Mesenchymal stem cell (in vitro differentiated cells and primary cell): ENCODE measurements at places on chromosomes 2 and 18.

- no peak for DNase-seq
These were observed 37.4 kb upstream of the CYP20A1 start for GRCh38 chr2:203201426-203201825.

DNA sequence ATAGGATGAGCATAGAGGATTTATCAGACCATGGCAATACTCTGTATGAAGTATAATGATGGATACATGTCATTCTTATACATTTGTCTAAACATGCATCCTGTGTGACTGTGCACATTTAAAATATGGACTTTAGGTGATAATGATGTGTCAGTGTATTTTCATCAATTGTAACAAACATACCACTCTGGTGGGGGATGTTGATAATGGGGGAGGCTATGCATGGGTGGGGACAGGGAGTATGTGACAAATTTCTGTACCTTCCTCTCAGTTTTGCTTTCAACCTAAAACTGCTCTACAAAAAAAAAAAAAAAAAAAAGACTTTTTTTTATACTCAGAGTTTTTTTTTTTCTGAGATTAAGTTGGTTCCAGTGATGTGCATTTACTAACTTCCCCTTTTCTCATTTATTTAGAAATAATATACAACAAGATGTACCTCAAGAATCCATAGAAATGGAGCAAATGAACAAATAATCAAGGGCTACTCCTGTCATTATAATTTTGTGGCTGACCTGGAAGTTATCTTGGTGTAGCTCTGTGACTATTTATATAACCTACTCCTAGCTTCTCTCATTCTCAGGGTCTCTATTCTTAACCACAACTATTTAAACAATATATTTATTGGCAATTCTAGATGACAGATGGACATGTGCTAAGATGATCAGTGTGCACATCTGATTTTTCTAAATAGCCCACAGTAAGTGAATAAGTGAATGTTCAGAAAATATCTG is 108.9 kb upstream of the ITGA4 start:
- no peak for DNase-seq

DNA sequence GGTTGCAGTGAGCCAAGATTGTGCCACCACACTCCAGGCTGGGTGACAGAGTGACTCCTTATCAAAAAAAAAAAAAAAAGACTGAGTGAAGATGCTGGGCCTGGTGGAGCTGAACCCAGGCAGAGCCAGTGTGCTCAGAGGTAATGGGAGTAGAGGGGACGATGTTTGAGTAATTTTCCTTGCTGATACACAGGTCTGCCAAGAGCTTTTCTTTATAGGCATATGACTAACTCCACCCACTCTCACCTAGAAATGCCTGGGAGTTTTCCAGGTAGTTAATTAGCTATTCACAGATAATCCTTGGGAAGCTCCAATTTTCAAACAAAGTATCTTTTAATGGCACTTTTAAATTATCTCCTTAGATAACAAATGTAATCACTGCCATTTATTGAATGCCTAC is 33.4 kb upstream of the ACSL3 start:
- no peak for DNase-seq

GRCh38 chr18:44458777-44459176 is 221.9 kb upstream of the SETBP1 start:
- DNase-seq = peak; percentile 54

DNA sequence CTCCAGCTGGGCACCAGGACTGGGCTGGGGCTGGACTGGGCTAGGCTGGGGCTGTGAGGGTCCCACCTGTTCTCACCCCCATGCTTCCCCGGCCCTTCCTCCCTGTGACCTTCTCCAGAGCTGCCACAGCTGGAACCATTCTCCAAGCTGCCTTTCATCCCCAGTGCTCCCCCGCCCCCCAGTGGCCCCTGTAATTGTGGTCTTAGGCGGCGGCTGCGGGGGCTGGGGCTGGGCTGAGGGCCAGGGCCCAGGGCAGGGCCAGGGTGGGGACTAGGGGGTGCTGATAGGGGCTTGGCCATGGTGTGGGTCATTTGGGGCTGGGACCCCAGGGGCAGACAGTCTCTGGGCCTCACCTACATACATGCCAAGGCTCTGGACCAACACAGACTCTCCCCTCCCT is 2.8 kb upstream of the WNT10A start:
- DNase-seq = no peak

- DNase-seq = no peak
These were observed 231.9 kb downstream of the PLCL1 start for GRCh38 chr2:198036029-198036879.

- no peak for DNase-seq
These were observed 19.2 kb upstream of the UGP2 start for GRCh38 chr2:63822478-63822877.

DNA sequence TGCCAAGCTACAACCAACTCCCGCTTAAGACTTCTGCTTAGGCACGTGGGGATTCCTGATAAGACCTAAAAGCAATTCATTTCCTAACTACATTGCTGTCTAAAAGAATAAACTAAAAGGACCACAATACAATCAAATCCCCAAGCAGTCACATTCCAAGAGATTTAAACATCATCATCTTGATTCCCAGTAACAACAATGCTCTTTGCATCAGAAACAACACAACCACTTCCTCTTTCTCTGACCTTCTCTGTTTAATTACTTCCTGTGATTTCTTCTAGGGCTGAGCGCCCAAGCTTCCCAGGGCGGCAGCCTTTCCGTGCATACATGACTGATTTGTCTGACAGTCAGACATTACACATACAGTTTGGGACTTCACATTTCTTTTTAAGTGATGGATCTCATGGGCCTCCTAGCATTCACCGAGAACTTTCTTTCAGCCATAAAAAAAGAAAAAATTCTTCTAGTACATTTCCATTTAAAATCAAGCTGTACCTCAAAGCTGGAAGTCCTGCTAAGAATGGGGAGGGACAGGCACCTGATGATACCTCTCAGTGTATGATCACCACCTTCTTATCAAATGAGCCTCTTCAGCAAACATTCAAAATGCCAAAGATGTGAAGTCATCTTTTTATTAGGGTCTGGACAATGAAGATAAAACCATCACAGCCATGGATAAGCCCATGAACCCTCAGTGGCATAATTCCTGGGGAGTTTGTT is 11.5 kb downstream of the SPRED2 start:
- DNase-seq = peak; percentile 87

DNA sequence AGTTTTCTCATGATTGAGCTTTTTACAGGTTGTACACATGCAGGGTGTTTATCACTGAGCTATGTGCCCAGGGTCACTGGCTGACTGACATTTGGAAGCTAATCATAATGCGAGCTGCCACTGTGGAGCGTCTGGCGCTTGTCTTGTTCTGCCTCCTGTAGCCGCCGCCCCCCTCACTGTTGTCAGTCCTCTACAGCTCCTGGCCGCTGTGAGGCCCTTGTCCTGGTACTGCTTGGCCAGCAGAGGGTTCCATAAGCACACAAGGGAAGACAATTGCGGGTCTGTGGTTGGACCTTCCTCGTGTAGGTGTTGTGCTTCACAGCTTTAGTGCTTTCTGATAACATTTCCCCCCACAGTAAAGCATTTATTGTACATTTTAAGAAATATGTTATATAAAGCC is 105.6 kb upstream of the LDLRAD4 start:
- peak; percentile 50 for DNase-seq

GRCh38 chr2:68122680-68122964 is 35.1 kb upstream of the PNO1 start:
- DNase-seq = no peak

DNA sequence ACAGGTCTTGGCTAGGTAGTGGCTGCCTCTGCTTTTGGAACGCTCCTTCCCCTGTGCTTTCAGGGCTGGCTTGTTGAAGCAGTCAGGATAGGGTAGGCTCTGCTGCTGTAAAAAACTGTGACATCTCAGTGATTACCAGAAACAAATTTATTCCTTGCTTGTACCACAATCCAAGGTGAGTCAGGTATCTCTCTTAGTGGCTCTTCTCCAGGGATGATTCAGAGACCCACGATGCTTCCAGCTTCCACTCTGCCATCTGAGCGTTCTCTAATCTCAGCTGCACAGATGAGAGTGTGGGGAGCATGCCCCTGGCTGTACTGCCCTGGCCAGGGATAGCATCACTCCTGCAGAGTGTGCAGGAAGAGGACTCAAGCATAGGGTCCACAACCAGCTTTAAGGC is 174.9 kb downstream of the VAPA start:
- no peak for DNase-seq

DNA sequence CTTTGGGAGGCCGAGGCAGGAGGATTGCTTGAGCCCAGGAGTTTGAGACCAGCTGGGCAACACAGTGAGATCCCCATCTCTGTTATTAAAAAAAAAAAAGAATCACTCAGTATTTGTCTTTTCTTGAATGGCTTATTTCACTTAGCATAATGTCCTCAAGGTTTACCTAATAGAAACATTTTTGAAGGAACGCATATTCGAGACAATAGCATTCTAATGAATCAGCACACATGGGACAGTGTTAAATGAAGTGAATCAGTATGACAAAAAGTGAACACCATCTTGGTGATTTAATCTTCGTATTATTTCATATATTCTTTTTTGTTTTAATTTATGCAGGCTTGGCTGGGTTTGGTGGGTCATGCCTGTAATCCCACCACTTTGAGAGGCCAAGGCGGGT is 44.7 kb downstream of the WIPF1 start:
- no peak for DNase-seq

DNA sequence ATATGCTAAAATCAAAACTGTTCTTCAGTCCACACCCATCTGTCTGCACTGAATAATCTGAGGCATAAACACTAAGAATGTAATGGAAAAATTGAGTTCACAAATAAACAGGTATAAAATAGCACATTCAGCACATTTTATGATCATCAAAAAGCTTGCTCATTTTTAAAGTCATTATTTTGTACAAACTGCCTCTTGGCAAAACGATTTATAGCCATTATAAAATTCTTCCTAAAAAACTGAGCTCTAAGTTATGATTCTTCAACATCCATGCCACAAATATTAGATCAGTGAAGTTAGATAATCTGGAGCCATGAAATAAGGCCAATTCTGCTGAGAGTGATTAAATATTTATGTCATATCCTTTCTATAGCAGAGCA is 233.5 kb downstream of the DYM start:
- DNase-seq = no peak

- DNase-seq = peak; percentile 60
These were observed 6.7 kb downstream of the TNFRSF11A start for GRCh38 chr18:62331581-62332356.

- DNase-seq = no peak
These were observed 521.0 kb downstream of the ADCYAP1 start for GRCh38 chr18:1425679-1426078.

- DNase-seq = no peak
These were observed 52.0 kb upstream of the RTN4 start for GRCh38 chr2:55102056-55102812.

DNA sequence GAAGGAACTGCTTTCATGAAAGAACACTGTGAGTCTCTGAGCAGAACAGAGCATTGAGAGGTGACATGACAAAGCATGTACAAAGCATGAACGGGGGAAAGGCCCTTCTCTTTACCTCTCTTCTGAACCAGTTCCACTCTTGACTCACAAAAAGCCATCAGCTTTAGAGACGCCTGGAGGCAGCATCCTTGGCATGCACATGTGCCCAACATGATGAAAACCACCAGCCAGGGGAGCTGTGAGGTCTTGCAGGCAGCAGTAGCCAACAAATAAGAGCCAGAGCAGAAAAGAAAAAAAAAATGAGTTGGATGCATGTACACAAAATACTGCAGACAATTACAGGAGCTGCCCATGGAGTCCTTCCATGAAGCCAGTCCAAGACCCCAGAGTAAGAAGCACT is 95.5 kb upstream of the AGAP1 start:
- no peak for DNase-seq
